NCI-H460 (cell line): ENCODE measurements at places on chromosomes 4 and X. TPM values are rescaled to one million over a fixed set of nuclear protein-coding genes. Genes with fewer than 3 reads are reported as not detected.

The PDCL2 gene
- not detected in 2 replicates for total RNA-seq

The GAGE12H gene
- not detected in 2 replicates for total RNA-seq

The HOPX gene
- total RNA-seq = 224 and 235 TPM in 2 replicates

The BRS3 gene
- total RNA-seq = not detected in 2 replicates

The HTN1 gene
- total RNA-seq = not detected in 2 replicates

The HELQ gene
- 7.1 and 7.6 TPM in 2 replicates for total RNA-seq

The PALLD gene
- total RNA-seq = 83.7 and 91.8 TPM in 2 replicates

The FRYL gene
- 28.7 and 31.0 TPM in 2 replicates for total RNA-seq

The PAGE2 gene
- not detected in 2 replicates for total RNA-seq

The APBB2 gene
- total RNA-seq = 32.2 and 34.4 TPM in 2 replicates
